ENCODE measurements at places on chromosomes 1 and 21.

DNA sequence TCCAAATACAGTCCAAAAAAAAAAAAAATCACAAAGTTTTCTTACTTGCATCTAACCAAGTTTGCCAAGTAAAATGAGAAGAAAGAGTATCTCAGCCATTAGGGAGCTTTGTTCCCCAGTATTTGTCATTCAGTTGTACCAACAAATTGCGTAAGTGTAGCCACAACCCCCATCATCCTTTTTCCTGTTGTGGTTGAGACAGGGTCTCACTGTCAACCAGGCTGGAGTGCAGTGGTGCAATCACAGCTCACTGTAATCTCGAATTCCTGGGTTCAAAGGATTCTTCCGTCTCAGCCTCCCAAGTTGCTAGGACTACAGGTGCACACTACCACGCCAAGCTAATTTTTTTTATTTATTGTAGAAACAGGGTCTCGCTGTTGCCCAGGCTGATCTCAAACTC lies 9.5 kb downstream of the STX6 start:
- no peak for DNase-seq

DNA sequence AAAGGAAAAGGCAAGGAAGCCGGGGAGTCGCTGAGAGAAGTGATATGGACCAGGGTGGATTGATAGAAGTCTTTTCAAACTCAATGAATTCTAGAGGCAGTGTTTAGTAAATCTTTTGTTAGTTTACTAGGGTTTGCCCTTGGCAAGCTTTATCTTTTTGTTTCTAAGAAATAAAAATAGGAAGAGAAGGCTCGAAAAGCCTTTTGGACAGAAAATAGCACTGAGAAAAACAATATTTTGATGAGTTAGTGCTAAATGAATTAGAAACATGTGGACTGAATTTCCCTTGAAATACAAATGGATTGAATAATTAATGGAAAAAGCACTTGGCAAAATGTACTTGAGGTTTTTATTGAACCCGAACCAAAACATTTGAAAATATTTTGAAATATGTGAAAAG lies 121.8 kb upstream of the SPAG17 start:
- DNase-seq: no peak

DNA sequence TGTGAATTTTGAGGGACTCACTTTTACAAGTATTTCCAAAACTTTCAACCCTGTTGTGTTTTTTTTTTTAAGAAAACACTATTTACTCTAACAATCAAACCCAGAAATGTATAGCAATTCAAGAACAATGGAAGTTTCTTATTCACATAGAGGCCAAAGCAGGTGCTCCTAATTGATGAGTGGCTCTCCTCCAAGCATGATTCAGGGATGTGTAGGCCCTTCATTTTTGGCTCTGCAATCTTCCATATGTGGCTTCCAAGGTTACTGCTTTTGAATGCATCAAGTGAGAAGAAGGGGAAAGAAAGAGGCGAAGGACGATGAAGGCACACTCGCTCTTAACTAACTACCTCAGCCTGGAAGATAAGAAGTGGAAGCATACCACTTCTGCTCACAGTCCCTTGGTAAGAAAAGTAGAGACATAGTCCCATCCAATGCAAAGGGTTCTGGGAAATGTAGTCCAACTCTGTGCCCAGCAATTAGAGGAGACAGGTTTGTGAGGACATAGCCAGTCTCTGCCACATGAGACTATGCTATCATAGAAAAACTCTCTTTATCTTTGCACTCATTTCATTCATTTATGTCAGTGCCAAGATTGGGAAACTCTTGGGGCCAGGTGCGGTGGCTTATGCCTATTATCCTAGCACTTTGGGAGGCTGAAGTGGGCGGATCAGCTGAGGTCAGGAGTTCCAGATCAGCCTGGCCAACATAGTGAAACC lies 46.0 kb downstream of the OPTC start:
- DNase-seq: no peak

- no peak for DNase-seq
These were observed 93.1 kb downstream of the VAV3 start for GRCh38 chr1:107871687-107872395.

DNA sequence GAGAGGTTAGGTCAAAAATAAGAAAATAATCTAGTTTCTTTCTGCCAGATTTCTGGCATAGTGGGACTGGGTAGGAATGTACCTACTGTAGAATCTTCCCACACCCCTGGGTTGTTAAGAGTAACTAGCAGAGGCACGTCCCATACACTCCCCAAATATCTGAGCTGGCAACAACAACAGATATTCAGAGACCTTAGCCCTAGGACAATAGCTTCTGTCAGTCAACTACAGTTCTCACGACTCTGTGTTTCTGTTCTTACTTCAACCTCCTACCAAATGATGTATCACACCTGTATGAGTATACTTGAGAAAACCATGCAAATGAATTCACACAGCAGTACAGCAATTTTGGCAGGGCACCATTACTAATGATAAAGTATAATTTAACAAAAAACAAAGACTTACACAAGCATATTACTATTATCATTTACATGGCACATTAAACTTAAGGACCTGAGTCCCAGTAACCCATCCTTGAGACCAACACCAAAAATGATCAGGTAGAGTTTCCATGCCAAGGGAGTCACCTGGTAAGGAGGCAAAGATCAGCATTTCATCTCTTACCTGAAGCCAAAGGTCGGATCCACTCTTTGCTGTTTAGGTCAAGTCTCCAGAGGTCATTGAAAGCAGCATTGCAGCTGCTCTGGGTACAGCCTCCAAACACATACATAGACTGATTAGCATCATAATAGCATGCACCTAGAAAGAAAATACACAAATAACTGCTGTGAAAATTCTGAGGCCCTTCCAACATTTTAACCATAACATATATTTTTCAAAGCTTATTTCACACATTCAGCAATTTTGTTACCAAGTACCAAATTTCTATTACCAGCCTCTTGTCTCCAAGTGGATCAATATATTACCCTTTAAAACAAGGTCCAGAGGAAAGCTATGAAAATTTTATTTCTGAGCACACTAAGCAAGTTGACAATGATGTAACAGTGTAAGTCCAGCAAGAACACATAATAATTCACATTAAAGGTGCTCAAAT lies 57.5 kb upstream of the CPLANE2 start:
- DNase-seq: no peak

GRCh38 chr1:25360596-25361581 lies 22.8 kb downstream of the TMEM50A start:
- no peak for DNase-seq

- no peak for DNase-seq
These were observed 6.8 kb upstream of the PLCH2 start for GRCh38 chr1:2469103-2469940.

- DNase-seq: no peak
These were observed 224.1 kb downstream of the SLC45A1 start for GRCh38 chr1:8541961-8542521.
